ENCODE measurements at places on chromosomes 6 and 20.

DNA sequence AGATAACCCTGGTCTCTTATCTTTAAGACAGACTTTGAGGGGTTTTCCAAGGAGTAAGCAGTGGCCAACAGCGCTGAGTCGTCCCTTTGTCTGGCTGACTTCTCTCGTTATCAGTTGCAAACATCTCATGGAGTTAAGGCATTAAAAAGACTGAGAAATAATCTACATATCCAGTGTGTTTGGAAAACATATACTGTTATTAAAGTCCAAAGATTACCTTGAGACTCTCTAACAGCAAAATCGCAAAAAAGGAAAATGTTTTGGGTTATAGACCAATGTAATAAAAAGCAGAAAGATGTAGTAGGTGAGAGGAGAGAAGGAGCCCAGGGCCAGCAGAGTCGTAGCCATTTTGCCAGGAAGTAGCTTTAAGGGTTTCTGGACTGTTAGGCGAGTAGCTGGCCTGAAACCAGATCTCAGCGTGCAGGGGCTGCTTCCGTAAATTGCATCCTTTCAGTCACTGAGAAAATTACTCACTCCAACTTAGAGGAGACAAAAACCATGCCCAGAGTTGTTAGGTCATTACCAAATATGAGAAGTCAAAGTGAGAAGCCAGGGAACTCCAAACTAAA, 24.6 kb downstream of the MYLK4 start:
- no peak for DNase-seq

GRCh38 chr6:159305804-159306537, 136.8 kb downstream of the FNDC1 start:
- DNase-seq = no peak

DNA sequence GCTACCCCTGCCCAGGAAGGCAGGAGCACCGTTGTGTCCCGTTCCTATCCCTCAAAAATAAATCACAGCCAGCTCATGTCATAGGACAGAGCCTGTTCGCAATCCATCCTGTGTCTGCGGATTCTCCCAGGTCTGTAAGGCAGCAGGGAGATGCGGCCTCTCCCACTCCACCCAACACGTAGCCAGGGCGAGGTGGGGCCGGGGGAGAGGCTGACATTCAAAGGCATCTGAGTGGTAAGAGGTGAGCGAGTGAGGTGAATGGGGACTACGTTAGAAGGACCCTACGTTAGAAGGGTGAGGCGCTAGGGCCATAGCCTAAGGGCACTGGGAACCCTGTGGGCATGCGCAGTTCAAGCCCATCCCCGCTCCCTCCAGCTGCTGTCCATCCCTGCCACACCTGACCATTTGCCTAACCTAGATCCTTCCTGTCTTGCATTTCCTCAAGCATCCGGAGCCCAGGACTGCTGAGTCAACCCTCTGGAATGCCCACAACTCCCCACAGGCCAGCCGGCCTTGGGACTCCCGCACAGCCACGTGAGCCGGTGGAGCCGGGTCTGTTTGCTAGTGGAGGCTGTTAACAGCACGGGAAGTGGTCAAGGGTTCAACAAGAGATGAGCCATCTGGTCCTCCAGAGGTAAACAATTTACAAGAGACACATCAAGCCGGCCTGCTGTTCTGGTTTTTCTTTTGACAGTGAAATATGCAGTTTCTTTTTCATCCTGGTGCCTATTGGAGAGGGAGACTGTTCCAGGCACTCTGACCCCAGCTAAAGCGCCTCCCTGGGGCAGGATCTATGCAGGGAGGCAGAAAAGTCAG, 45.9 kb downstream of the RIPOR3 start:
- DNase-seq = no peak

DNA sequence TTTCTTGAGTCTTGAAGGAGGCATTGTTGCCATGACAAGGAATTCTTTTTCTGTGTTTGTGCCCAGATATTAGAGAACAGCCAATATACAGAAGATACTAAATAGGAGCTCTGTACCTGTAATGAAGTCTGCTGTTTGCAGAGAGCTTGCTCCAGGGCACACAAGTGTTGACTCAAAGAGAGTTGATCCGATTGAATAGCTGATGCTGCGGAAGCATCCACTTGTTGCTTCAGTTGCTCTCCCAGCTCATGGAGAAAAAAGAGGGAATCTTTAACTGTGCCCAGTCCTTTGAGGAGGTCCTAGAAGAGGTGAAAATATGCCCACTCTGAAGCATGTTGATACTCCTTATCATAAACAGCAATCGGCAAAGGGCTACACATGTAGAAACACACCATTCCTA, 411.4 kb downstream of the ESR1 start:
- no peak for DNase-seq

GRCh38 chr6:161639772-161640171, 365.9 kb upstream of the AGPAT4 start:
- DNase-seq = no peak

DNA sequence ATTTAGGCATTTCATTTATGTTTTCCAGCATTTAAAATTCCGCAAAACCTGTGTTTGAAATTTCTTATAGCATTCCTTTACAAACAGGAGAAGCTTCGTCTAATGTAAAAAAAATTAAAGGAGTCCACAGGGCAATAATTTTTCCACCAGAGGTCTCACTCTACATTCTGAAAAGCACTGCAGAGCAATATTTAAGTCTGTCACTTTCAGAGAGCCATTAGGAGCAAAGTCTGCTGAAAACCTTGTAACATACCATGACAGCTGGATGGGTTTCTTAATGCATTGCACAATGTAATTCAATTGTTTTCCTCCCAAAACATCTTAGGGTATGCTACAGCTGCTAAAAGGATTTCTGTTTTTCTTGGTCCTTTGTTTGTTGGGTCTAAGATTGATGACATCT, 18.0 kb downstream of the BAG2 start:
- DNase-seq = no peak

DNA sequence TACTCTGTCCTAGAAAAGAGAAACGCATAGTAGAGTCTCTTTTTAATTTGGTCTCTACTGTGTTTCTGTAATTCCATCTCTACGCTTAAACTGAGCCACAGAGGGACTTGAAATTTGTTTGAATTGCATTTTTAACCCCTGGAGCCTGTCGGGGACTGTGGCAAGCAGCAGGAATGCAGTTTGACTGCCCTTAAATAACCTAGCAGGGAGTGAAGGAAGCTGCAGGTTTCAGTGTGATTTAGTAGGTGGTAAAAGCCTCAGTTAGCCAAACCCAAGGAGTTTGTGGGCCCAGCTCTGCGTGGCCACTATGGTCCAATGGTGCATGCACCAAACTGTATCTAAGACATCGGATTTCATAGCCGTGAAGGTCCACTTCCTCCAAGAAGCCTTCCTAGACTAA, 70.3 kb upstream of the MC3R start:
- no peak for DNase-seq

DNA sequence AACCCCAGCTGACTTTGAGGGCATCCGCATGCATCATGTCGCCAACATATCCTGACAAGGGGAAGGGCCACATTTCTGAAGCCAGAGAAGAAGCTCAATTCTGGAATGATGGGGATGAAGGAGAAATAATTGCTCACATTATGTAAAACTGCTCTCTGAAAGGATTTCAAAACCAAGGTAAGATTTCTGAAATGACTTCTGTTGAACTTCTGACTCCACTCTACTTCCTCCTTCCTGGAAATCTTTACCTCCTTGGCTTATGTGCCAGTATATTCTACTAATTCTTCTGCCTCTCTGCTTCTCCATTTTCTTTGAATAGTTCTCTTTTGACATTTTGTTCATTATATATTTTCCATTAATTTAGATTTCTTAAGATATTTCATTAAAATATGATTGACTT, 31.9 kb downstream of the HLA-DPB1 start:
- DNase-seq = no peak

DNA sequence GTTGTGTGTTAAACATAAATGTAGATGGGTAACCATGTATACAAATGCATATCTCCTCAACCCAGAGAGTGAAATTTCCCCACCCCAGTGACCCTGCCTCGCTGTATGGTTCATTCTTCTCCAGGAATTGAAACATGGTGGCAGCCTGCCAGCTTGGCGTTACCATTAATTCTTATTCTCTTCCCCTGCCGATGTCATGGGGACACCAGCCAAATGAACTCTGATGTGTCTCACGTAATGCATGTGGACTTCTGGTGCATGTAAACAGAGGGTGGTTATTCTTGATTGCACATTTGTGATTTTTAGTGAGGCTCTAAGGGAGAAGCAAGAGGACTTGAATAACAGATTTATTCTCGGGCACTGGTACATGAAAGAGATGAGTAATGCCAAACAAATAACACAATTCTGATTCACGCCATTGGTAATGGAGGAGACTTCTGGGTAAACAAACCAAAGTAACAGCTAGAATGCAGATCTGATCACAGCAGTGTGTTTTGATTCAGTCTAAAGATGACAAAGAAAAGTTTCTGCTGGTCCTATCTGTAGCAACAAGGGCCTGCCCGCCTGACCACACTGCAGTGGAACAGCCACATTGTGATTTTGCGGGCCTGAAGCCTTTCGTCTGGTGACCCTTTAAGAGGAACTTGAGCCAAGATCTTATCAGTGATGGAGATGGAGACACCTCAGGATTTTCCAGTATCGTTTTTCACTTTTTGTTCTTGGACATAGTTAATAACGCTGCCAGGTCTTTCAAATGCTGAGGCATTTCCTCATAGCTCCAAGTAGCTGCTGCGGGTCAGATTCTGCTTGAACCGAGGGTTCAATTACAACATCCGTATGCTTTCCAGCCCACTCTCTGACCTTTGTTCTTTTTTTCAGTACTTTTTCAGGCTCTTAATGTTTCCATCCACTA, 171.8 kb upstream of the AKAP12 start:
- no peak for DNase-seq

DNA sequence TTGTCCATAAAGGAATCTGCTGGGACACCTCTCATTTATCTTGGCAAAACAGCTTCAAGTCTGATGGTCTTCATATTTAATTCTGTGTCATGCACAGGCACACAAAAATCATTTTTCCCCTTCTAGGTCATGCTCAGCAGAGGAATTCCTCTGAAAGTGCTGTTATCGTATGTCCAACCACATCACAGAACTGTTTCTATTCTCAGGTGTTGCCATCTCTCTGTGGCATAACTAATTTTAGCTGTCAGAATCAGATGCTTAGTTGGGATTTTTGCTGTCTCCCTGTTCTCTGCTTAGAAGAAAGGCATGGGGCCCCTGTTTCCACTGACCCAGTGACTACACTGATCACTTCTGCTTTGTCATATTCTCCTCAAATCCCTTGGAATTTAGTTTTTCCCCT, 608.0 kb upstream of the EPHA7 start:
- DNase-seq = no peak

DNA sequence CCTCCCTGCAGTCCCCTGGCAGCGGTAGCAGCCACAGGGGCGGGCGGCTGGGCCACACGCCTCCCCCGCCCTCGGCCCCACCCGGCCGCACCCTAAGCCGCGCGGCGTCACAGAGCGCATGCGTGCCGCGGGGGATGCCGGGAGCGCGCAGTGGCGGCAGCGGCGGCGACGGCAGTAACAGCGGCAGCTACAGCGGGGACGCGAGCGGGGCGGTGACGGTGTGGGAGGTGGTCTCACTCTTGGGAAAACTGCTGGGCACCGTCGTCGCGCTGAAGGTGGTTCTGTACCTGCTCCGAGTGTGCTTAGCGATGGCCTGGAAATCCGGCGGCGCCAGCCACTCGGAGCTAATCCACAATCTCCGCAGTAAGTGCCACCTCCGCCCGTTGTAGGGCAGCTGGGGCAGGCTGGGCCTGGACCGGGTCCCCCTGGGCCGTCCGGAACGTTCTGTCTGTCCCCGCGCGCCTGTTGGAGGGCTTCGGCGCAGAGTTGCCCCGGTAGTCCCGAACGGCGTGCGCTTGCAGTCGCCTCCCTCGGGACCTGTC, at the start of gene PCMT1:
Gene PCMT1 (plus strand): TSS at position 148 of the 542 bp plus-strand sequence. CDS start 161 bp downstream, at position 309.
- peak; percentile 91 for DNase-seq

- DNase-seq = no peak
These were observed 73.0 kb upstream of the TULP1 start for GRCh38 chr6:35585658-35586057.

DNA sequence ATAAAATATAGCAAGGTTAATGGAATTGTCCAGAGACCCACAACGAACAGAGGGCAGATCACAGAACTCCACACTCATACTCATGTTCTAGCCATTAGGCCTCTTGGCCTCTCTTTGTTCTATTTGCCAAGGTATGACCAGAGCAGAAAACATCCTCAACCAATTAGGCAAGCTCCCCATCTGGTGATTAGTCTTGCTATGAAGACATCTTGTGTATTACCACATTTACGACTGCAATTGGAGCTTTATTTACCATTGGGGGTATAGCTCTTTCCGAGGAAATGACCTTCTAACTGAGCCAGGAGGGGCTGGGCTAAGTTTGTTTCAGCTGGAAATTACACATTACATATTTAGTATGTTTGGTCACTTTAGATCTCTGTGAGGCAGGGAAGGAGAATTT, 593.9 kb downstream of the CD109 start:
- DNase-seq = no peak

- no peak for DNase-seq
These were observed 171.6 kb upstream of the ID4 start for GRCh38 chr6:19665613-19665909.

DNA sequence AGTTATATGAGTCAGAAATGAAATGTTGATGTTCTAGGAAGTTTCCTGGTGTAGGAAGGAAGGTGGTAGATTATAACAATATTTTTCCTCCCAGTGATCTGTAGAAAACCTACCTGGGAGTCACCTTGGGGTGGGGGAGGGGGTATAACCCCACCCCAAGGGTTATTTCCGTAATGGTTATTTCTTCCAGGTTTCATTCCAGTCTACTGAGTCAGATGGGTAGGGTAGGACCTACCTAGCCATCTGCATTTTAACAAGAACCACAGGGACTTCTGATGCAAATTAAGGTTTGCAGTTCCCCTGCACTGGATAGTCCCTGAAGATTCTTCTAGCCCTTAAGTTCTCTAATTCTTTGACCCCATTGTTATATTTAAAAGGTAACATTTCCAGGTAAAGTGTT, 88.9 kb downstream of the ARMC2 start:
- no peak for DNase-seq

DNA sequence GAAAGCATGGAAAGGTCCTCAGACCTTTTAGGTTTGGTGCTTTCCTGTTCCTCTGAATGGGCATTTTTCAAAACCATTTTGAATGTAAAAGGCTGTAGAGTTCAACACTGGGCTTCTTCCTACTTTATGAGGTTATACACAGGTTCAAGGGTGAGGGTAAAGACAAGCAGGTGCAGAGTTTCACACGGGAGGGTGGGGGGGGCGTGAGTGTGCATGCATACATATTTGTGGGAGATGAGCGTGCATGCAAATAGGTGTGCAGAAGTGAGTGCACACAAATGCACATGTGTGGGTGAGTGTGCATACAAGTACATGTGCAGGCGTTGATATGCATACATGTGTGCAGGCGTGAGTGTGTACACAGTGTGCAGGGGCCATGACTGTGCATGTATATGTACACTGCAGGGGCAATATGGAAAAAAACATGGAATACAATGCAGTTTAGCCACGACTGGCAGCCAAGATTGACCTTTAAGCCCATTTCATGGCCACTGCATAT, 183.1 kb downstream of the GMPR start:
- DNase-seq = no peak

- DNase-seq = no peak
These were observed 13.7 kb upstream of the SIRPB1 start for GRCh38 chr20:1633535-1633934.

DNA sequence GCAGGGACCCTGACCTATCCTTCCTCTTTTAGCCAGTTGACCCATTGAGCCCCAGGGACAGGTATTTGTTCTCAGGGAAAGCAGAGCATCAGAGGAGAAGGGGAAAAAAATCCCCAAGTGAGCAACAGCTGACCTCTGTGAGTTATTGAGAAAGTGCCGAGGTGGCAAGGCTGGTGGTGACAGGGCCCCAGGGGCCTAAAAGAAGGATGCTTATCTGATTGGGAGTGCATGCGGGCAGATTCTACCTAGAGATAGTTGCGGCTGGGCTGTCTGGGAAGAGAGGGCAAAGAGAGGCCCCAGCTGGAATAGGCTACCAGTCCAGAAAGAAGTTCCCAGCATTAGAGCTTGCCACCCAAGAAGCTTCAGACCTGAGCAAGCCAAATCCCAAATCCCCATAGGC, 26.5 kb upstream of the MAFB start:
- DNase-seq = no peak

Data from cortex of kidney (tissue), 1 donor.